ENCODE measurements at places on chromosomes 11 and 22.

GRCh38 chr11:64553554-64554201 is 37.3 kb upstream of the SLC22A12 start:
- peak; percentile 12 for DNase-seq

DNA sequence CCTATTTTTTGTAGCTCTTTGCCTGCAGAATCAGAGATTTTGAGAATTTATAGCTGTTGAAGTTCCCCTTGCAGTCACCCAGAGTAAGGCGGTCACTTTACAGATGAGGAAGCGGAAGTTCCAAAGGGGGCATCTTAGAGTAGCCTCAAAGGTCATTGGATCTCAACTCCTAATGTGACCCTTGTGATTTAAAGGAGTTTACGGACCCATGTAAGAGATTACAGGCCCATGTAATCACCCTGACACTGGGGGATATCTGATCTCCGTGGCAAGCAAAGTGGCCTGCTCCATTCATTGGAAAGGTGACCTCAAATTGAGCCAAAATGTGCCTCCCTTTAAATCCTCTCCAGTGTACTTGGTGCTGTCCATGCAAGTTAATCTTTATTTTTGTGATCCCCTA is 15.7 kb downstream of the P2RX3 start:
- no peak for DNase-seq

DNA sequence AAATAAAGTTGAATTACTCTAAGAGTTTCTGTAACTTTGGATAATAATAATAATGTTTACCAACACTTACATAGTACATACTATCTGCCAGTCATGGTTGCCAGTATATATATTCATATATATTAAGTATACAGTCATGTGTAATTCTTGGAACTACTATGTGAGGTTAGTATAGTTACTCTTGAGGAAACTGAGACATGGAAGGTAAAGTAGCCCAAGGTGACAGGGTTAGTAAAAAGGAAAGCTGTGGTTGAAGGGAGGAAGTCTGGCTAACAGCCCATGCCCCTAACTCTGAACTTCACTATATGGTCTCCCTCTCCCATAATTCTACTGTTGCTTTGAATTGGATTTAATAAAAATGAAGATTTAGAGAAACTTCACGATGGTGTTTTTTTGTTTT is 24.9 kb downstream of the FDX1 start:
- no peak for DNase-seq

- no peak for DNase-seq
These were observed 3.0 kb upstream of the GTSE1 start for GRCh38 chr22:46293577-46294260.

GRCh38 chr11:15146271-15147003 is 31.7 kb downstream of the INSC start:
- DNase-seq = no peak

DNA sequence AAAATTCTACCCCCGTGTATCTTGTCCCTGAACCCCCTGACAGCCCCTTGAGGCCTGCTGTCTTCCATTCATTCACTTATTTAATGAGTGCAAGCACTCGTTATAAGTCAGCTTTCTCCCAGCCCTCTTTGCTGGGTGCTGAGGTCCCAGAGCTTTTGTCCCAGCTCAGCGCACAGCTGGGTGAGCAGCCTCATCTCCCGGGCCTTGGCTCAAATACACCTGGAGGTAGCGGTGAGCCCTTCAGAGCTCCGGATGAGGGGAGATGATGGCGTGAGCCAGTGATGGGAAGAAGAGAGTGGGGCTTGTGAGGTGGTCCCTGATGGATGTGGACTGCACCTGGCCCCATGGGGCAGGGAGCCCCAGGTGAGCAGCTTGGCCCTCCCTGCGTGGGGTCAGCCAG is 18.1 kb upstream of the ARHGAP8 start:
- DNase-seq = no peak

- DNase-seq = no peak
These were observed 42.1 kb downstream of the PACSIN2 start for GRCh38 chr22:42972649-42973535.

GRCh38 chr11:35281169-35281688 is 138.1 kb downstream of the SLC1A2 start:
- no peak for DNase-seq

GRCh38 chr11:111697933-111698371 is 68.2 kb downstream of the PPP2R1B start:
- DNase-seq = no peak

GRCh38 chr11:65053827-65054508 is 4.4 kb downstream of the NAALADL1 start:
- no peak for DNase-seq

All from stimulated activated CD4-positive, alpha-beta T cell treated with anti-CD3 and anti-CD28 coated beads, TNF-alpha, amount 100 ng/mL, for 48 hours (primary cell).